NCI-H2227 treated with DMSO at 0.1 percent for 48 hours (cell line): ENCODE measurements at places on chromosomes 1 and 21.

- DNase-seq = no peak
Measured at GRCh38 chr1:227549892-227550291, 13.5 kb upstream of the ZNF678 start.

GRCh38 chr21:28235169-28235895, 757.3 kb downstream of the LTN1 start:
- no peak for DNase-seq

DNA sequence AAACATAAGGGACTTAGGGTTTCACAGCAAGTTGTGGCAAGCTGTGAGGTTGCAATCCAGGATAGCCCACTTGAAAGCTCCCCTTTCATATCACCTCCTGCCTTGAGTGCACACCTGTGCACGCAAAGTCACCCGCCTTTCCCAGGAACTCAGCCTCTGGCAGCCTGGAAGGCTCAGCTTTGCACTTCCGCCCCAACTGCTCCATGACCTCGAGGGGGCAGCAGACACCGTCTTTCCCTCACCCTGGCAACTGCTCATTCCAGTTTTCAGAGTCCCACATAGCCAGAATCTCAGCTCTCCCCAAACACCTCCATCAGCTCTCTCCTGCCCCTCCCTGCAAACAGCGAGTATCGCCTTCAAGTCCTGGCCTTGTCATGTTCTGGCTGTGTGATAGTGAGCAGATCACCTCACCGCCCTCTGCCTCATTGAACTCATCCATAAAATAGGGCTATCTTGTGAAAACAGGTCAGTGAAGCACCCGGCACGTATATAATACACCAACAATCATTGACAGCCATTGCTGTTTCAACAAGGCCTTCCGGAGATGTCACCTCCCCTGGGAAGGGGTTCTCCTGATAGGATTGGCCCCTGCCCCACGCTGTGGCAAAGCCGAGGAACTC, 32.2 kb upstream of the EPB41 start:
- DNase-seq = peak; percentile 84

DNA sequence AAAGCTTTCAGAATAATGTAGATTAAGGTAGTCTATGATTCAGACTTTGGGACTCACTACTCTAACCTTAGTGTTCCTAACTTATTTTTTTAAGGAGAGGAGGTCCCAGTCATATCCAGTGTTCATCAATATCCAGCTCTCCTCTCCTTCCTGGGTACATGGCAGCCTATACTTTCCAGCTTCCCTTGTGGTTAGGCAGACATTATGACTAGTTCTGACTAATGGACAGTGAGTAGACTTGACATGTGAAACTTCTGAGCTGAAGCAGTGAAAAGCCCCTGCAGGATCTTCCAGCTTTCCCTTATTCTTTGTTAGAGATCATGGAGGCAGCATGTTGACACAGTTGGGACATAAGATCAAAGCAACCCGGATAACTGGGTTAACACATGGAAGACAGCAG, 144.2 kb downstream of the PTPRU start:
- no peak for DNase-seq

DNA sequence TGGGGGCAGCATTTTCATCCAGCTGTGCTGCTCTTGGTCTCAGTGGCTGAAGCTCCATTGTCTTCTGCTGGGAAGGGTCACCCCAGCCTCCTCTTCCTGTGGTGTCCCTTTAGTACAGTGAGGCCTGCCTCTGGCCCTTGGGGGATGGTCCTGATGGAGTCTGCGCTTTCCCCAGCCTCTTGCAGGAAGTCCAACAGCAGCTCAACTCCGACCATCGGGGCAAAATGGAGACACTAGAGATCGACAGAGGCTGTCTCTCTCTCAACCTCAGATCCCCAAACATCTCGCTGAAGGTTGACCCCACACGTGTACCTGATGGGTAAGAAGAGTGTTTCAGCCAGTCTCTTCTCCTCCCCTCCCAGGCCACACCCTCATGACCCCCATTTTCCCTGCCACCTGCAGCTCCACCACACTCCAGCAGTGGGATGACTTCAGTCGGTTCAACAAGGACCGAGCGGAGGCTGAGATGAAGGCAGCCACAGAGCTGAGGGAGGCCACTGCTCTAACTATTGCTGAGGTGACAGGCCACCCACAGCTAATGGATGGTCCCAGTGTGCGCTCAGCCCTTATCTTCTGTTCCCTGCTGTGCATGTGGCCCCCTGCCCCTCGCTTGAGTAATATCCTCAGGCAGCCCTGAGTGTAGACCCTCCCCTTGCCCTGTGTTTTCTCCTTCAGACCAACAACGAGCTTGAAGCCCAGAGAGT, 2.0 kb upstream of the ADPRS start:
- DNase-seq = no peak

- no peak for DNase-seq
Measured at GRCh38 chr1:19321071-19321470, 8.9 kb downstream of the SLC66A1 start.

GRCh38 chr1:90414201-90414600, 302.9 kb downstream of the BARHL2 start:
- DNase-seq = no peak

GRCh38 chr1:1059494-1060280, 14.4 kb downstream of the RNF223 start:
- peak; percentile 41 for DNase-seq

GRCh38 chr1:193005785-193006184, 53.4 kb downstream of the UCHL5 start:
- DNase-seq = no peak

- DNase-seq = peak; percentile 91
Measured at GRCh38 chr1:150560576-150561253, 11.5 kb downstream of the ADAMTSL4 start.

- no peak for DNase-seq
Measured at GRCh38 chr1:33768821-33769220, 95.1 kb upstream of the HMGB4 start.

- DNase-seq = no peak
Measured at GRCh38 chr1:56436912-56437417, 142.4 kb downstream of the PLPP3 start.

- no peak for DNase-seq
Measured at GRCh38 chr1:116962987-116963639, 38.4 kb upstream of the CD101 start.

DNA sequence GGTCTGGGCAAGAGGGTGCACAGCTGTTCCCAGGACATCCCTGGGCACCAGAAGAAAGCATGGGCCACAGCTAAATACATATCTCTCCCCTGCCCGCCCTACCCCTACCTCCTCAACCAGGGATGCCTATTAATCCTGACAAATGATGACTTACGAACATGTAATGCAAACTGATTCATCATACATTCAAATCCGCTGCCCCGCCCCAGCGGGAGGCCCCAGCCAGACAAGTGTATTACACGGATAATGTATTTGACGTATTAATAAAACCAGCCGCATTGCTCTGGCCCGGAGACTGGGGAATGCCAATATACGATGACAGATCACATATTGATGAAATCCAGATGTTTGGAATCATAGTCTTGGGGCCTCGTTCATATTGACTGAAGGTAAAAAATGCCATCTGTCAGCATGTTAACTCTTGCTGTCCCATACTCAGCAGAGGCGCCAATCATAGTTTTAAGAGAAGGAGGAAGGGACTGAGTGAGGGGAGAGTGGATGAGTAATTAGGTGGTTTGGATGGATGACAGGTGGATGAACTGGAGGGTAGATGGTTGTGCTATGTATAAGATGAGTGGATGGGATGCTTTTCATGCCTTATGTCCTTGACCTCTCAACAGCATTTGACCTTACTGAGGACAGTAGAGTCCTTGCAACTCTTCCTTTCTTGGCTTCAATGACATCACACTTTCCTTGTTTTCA, 68.2 kb downstream of the TMEM53 start:
- DNase-seq = no peak

- no peak for DNase-seq
Measured at GRCh38 chr21:42550817-42551216, 37.2 kb downstream of the SLC37A1 start.

DNA sequence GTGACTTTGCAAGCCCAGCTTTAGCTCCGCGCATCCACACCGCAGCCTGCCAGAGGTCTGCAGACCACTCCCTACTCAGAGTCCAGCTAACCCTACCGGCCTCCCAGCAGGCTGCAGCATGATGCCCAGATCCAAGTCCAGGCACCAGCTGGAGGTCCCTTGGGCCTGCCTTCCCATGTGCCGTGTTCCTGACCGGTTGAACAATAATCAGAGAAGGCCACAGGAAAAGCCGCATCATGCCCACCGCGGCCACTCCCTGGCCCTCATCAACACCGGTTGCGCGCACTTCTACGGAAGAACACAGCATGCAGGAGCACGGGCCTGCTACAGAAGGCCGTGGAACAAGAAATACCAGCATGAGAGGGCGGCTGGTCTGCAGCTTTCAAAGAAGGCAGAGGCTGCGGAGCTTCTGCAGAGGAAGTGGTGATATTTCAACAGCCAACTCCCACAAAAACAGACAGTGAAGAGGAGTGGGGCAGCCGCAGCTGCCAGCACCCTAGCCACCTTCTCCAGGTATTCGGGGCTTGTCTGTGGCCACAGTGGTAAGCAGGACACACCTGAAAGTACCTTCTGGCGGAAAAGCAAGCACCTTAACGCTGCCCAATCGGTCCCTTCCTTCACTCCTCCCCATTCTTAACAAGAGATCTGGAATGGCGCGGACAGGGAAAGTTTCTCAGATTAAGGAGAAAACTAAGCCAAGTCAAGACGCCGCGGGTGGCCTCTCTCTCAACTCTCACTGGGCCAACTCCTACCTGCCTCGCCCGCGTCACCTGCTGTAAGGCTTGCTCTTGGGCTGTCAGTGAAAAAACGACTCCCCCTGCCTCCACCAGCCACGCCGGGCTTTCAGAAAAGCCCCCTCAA, 1.5 kb downstream of the PGBD5 start:
- no peak for DNase-seq

DNA sequence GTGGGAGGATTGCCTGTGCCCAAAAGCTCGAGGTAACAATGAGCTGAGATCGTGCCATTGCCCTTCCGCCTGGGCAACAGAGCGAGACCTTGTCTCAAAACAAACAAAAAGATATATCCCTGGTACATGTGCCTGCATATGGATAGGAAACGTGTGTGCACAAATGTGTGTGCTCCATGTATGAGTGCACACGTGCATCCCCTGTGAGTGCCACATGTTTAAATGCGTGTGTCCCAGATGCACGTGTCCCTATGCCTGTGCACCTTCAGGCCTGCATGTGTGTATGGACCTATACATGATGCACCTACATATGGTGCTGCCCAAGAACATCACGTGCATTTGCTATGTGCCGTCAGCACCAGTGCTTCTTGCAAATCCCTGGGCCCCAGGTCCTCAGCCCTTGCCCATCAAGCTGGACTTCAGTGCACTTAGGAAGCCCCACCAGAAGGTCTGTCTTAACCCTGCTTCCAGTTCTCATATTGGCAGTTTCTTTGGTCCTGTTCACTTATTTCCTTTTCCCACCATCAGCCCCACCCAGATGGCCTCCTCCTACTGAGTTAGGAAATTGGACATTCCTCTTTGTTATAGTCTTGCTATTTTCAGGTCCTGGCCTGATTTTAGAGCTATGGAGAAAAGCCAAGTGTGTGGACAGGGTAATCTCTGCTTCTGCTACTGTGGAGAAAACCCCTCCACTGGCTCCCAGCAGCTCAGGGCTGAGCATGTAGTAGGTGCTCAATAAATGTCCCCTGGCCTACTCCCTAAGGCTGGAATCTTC, 15.4 kb downstream of the TIE1 start:
- no peak for DNase-seq

DNA sequence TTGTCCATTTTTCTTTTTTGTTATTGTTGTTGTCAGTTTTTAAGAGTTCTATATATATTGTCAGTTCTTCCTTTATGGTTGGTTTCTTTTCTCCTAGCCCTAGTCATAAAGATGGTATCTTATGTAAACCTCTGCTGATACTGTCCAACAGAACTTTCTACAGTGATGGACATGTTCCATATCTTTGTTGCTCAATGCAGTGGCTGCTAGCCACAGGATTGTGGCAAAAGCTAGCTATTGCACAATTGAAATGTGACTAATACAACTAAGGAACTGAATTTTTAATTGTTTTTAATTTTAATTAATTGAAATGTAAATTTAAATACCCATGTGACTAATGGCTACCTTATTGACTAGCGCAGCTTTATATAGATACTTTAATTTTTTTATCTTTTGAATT, 411.8 kb upstream of the PTBP2 start:
- DNase-seq = no peak

DNA sequence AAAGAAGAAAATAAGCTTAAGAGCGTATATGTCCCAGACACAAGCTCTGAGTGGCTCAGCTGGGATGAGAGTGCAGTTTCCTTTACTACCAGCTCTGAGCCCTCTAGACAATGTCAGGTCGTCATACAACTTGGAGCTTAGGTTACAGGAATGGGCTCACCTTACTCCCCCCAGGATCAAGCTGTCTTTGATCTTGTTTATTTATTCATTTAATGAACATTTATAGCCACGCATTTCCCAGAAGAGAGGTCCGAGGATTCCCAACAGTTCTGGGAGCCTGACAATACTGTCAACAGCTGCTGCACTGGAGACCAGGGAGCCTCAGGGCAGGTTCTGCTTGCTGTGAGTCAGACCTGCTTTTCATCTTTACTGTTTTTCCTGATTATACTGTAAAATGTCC, 378.9 kb downstream of the PLPP3 start:
- DNase-seq = no peak

DNA sequence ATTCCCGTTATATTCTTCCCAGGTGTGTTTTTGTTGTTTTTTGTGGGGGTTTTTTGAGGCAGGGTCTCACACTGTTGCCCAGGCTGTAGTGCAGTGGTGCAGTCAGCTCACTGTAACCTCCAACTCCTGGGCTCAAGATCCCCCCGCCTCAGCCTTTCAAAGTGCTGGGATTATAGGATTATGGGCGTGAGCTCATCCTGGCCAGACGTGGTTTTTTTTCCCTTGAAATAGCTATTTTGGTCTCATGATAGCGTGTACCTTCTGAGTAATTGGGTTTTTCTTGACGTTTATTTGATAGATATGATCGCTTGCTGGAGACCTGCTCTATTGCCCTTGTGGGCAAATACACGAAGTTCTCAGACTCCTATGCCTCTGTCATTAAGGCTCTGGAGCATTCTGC, 17.6 kb downstream of the CTPS1 start:
- no peak for DNase-seq

DNA sequence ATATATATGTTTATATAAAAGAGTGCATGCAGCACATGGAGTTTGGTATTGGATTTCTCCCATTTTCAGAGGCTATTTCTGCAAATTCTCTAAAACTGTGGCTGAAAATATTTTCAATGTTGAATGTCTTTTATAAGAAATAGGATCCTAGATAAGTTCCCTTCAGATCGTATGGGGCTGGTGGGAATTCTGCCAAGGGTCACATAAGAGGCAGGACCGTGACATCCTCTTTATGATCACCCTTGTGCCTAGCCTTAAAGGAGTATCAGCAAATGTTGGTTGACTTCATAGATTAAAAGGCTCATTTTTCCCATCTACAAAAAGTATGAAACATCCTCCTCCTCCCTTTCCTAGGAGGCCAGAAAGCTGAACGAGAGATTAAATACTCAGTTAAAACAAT, 1.3 kb upstream of the IFNAR2 start:
- no peak for DNase-seq
